ENCODE measurements at places on chromosomes 12 and 14.

DNA sequence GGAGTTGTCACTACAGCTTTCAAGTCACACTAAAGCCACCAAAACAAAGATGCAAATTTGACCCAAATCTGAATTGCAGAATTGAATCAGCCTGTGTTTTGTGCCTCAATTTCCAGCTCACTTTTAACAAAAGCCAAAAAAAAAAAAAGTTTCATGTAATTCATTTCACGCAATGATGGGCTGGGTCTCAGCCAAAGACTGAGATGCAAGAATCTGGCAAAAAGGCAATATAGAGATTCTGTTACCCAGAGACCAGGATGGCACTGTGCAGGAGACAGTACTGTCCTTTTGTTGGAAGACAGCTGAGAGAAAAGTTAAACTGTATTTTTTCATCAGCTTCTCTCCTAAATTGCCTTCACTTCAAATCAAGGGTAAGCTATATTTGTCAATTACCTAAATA lies 205.7 kb upstream of the NPAS3 start:
- no peak for DNase-seq

GRCh38 chr14:106038263-106038662 lies 511.9 kb downstream of the TMEM121 start:
- no peak for DNase-seq

DNA sequence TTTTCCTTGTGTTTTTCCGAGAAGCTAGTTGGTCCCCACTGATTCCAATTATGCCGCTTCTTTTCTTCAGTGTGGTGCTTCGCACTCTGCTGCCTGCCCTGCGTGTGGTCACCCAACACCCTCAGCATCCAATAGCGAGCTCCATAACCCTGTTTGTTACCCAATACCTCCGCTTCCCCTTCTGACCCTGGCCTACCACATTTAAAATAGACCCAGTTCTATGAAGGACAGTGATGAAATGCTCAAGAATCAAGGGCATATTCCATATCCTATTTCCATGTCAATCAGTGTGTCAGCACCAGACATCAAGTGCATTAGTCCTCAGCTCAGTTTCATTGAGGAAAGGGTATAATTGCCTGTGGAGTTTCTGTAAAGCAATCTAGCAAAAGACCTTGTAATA lies 9.5 kb downstream of the NDRG2 start:
- no peak for DNase-seq

GRCh38 chr12:91703491-91704283 lies 442.0 kb downstream of the BTG1 start:
- no peak for DNase-seq

DNA sequence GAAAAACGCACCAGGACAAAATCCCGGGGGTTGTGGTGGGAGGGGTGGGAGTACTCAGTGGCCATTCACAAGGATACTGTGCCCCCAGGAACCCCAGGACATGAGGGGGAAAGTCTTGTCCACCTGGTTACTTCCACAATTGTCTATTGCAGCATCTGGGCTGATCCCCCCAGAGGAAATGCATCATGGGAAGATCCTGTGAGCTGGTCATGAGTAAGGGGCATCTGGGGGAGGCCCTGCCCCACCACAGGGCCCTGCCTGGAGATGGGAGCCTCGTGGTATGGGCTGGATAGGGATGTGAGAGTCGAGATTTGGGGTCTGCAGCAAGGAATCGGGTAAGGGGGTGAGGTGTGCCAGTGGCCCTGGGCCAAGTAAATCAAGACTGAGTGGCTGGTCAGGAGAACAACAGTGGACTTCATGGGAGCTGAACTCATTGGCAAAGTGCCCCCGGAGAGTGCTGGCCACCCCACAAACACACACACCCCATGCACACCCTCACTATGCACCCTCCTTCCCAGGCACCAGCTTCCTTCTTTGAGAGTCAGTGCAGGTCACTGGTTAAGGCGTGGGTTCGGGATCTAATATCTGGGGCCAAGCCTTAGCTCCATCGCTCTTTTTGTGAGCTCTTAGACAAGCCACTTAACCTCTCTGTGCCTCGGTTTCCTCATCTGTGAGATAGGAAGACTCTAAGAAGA lies 3.0 kb upstream of the SERPINA1 start:
- DNase-seq = no peak

DNA sequence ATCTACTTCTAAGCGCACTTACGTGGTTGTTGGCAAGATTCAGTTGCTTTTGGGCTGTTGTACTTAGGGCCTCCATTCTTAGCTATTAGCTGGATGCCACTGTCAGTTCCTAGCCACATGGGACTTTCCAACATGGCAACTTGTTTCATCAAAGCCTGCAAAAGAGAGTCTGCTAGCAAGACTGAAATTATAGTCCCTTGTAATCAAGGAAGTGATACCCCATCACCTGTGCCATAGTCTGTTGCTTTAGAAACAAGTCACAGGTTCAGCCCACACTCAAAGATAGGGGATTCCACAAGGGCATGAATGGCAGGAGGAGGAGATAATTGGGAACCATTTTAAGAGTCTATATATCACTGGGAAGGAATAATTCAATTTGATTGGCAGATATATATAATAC lies 27.1 kb upstream of the SLC17A8 start:
- DNase-seq = no peak

- DNase-seq = no peak
These were observed 228.2 kb downstream of the DPY19L2 start for GRCh38 chr12:63440048-63440447.

GRCh38 chr14:22271838-22272799 lies 316.9 kb downstream of the DAD1 start:
- DNase-seq = no peak

- no peak for DNase-seq
These were observed 1.6 kb downstream of the CMKLR1 start for GRCh38 chr12:108337235-108338223.

DNA sequence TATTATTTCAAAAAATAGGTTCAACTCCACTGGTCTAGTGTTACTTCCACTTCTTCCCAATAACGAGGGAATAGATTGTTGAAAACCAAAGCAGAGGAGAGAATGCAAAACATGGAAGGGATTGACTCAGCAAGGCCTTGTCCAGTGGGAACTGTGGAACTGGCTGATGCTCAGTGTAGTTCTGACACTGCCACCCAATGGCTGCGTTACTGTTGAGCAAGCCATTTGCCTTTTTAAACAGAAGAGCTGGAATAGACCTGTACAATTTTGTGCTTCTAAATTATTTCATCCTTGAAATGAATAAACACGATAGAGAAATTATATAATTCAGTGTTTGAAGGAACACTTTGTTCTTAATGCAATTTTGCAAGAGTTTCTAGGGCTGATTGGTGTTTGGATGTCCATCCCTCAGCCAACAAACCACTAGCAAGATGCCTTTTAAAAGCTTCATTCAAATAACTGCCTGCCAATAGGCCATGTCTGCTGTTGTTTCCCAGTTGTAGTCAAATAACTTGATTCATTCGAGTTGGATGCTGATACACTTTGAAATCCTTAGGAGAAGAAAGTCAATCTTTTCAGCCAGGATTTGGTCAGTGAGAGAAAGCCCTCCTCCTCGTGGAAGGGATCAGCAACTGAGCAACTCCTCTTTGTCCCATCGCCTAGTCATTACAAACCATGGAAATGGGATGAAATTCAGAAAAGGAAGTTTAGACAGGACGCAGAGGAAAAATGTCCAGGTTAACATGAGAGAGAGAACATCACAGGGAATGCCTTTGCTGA lies 7.3 kb upstream of the MGP start:
- no peak for DNase-seq

DNA sequence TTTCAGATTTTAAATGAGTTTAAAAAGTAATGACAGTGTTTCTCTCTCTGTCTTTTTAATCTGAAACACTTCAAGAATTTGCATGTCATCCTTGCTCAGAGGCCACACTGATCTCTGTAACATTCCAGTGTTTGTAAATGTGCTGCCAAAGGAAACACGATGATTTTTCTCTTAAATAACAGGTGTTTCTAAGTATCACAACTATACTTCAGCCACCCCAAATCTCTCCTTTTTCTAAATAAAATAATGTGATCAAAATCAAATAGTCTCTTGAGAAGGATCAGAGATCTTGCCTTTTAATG lies 3.3 kb upstream of the GALC start:
- DNase-seq = no peak

DNA sequence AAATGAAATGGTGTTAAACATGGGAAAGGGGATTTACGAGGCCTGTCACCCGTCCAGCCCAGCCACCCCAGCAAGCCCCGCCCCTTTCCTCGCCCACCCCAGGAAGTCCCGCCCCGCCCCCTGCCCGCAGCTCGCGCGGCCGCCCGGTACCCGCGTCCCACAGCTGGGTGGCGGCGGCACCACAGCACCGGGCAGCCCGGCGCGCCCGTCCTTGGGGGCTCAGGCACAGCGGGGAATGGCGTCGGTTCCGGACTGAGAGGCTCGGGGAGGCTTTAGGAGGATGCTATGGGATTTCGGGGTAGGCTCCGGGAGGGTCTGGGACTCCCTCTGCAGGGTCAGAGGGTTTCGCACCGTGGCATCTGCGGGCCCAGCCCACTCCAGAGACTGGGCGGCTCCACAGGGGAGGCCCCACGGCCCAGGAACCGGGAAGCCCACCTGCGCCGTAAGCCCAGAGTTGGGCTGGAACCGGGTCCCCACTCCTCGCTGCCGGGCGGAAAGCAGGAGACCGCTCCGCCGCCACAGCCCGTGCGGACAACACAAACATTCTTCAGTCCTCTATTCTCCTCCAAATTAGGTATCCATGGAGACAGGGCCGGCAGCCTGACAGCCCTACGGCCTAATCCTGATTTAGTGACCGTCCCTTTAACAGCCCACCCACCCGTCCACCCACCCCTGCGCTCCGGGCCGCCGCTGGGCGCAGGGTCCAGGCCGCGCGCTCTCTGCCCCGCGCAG lies 1.4 kb downstream of the FIGNL2 start:
- DNase-seq = peak; percentile 32

DNA sequence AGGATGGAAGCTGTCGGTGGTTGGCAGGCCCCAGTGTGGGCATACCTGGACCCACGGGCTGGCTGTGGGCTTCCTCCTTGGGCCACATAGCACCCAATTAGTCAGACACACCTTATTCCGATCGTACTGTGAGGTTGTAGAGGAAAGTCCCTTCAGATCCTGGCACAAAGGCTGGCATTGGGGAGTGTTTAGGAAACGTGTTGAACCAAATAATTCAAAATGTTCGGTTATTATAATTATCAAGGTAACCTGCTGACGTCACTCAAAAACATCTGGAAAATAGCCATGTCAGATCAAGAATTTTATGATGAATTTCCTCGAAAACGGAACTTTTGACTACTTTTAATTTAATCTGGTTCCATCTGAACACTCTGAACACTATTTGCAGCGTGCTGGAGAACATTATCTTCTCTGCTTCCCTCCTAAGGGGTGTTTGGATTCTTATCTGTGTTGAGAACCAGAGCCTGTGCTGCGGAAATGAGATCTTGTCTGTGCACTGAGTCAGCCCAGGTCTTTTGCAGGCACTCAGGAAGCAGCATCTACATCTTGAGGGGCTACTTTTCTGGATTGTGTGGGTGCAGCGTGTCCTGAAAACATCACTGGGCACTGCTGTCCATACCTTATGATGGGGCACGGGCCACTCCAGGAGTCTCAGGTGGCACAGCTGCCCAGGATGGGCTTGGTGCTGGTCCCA lies 100.3 kb downstream of the SLC25A47 start:
- DNase-seq = no peak

DNA sequence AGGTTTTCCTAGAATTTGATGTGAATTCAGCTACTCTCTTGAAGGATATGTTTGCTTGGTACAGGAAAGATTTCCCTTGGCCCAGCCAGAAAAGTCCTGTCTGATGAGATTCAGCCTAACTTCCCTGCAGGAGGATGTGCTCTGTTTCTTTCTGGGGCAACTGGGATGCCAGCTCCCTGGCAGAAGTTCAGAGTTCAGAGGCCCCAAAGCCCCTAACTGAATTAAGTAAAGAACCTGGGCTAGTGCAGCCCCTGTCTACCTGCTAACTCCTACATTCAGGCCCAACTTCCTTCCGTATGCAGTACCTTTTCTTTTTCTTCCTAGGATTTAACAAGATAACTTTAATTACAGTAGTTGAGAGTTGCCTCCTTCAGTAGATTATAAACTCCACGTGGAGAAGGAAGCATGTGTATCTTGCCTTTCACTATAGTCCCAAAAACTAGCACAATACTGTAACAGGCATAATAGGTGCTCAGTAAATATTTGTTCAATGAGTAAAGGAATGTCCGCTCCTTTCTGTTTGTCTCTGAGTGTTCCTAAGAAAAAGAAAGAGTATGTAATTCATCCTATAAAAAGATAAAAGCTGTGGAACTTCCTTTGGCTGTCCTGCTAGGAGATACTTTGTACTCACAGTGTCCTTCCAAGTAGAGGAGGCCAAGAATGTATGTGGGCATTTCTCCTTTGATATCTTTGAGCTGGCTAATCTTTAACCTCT lies 141.0 kb downstream of the SLC8A3 start:
- DNase-seq = no peak

- DNase-seq = no peak
These were observed 32.0 kb upstream of the LRRK2 start for GRCh38 chr12:40192704-40193255.

DNA sequence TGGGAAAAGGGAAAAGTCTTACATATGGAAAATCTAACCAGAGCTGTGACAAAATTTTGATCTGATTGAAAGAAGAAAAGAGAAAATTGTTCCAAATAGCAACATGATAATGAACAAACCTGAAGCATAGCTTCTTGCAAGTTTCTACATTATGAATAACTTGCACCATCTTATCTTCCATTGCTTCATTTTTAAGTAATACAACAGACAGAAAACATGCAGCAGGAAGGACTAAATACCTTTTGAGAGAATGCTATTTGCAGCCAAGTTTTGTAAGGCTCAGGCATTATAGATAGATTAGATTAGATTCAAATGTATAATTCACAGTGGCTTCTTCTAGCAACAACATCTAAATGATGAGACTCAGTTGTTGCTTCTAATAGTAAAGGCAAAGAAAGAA lies 441.4 kb downstream of the AEBP2 start:
- no peak for DNase-seq

DNA sequence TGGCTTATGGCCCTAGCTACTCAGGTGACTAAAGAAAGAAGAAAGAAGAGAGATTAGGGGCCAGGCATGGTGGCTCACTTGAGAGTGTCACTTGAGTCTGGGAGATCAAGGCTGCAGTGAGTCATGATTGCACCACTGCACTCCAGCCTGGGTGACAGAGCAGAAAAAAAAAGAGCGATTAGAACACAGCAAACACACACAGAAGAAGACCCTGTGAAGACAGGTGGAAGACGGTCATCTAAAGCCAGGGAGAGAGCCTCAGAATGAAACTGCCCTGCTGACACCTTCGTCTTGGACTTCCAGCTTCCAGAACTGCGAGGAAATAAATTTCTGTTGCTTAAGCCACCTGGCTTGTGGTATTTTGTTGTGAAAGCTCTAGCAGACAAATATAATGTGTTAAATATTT lies 17.5 kb upstream of the PPP1CC start:
- DNase-seq = no peak

DNA sequence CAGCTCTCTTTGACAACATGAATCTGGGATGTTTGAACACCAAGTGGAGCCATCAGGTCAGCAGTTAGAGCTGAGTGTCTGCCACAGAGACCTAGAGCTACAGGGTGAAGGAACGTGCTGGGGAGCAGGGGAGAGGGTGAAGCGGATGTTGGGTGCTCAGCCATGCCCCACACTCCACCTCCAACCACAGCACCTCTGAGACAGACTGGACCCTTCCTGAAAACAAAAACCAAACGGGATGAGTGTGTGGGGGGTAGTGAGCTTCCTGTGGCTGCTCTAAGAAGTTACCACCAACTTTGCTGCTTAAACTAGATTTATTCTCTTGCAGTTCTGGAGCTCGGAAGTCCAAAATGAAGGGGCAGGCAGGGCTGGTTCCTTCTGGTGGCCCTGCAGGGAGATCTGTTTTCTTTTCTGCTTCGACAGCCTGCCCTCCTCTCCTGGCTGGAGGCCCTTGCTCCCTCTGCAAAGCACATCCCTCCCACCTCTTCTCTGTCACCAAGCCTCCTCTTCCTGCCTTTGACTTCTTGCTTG lies 5.6 kb upstream of the GOLGA3 start:
- no peak for DNase-seq

GRCh38 chr12:50066402-50066801 lies 9.0 kb downstream of the ASIC1 start:
- DNase-seq = no peak
